Cerebellar nuclear complex (tissue), 1 donor: ENCODE measurements at places on chromosomes 16 and 17.

- no peak for DNase-seq
Observed at GRCh38 chr17:78046923-78047322, 81.6 kb downstream of the TMC6 start.

- DNase-seq = no peak
Observed at GRCh38 chr17:76382351-76382802, 2.0 kb upstream of the SPHK1 start.

DNA sequence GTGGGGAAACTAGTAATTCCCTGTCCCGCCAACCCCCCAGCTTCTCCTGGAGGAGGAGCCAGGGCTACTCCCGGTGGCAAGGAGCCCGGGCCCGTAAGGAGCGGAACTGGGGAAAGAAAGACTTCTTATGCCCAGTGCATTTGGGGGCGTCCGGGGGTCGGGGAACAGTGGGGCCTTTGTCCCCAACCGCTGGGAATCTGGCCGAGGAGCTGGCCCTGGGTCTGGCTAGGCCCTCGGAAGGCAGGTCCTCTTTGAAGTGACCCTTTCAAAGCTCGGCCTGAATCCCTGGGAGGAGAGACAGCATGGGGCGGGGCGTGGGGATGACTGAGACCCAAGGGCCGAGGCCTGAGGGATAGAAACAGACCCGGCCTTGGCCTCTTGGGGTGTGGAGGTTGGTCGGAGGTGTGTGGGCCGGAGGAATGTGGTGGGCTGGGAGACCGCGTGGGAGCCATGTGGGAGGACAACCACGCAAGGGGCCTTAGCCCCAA, 6.0 kb downstream of the ARHGAP23 start:
- DNase-seq = no peak

GRCh38 chr17:17737961-17738894, 57.0 kb downstream of the RAI1 start:
- DNase-seq = no peak

DNA sequence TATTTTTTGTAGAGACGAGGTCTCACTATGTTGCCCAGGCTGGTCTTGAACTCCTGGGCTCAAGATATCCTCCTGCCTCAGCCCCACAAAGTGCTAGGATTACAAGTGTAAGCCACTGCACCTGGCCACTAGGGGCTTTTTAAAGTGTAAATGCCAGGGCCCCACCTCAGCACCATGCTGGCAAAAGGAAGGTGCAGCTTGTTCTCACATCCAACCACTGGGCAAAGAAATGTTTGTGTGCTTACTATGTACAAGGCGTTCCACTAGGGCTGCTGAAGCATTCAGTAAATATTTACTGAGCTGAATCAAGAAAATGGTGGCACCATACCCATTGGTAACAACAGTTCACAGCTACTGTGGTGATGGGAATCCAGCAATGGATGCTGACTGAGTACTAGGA, 22.6 kb downstream of the COG1 start:
- no peak for DNase-seq

DNA sequence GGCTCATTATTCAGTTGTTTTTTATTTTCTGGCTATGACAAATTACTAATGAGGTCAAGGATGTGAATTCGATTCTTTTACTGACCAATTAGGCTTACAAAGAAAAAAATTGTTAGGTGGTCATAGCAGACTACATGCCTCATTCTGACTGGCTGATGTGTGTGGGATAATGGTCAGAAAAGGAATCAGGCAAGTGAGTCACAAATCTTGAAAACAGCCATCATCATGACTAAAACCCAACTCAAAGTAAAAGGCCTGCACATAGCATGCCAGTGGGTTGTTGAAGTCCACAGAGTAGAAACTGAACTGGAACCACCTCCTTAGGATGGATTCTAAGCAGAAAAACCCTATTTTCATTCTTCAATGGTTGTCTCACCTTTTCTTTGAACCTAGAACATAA, 8.6 kb downstream of the RPGRIP1L start:
- no peak for DNase-seq

GRCh38 chr17:28343491-28343932, 8.0 kb downstream of the TNFAIP1 start:
- no peak for DNase-seq

GRCh38 chr16:28958216-28958615, 7.5 kb downstream of the NFATC2IP start:
- no peak for DNase-seq

DNA sequence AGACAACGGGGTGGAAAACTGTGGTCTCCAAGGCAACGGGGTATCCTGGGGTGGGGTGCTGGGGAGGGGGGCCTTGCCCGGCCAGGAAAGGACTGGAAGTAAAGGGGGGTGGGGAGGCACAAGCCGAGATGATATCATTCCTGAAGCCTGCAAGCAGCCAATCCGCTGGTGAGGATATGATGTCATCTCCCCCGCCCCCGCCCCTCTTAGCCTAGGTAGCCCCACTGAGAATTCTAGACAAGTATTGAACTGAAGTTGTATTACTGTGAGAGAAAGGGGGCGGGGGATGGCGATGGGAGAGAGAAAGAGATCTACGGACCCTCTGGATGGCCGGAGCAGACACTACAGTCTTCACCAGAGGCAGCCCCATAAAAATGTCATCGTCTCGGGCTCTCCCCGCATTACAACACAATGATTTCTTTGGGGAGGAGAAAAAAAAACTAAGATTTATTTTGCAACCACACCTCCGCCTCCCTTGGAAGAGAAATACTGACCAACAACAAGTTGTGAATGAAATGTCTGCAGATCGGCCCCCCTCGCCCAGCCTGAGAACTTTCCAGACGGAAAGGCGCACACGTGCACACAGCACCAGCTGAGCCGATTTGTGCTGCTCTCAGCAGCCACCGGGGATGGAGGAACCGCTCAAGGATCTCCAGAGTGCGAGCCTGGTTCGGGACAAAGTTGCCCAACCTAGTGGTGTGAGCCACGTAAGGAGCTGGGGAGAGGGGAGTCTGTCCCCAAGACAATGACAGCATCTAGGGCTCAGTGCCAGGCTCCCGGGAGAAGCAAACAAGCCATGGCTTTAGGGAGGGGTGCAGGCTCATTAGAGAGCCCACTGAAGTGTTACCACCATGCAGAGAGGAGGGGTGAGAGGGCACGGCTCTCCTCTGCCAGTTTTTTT, 222.1 kb downstream of the SOX9 start:
- no peak for DNase-seq

GRCh38 chr16:65372171-65372570, 250.3 kb upstream of the CDH11 start:
- no peak for DNase-seq

GRCh38 chr16:20409398-20410120, at the start of gene ACSM5:
Gene ACSM5 (plus strand): TSS chr16:20409534. CDS start chr16:20411485, 1,951 bp downstream.
- no peak for DNase-seq

DNA sequence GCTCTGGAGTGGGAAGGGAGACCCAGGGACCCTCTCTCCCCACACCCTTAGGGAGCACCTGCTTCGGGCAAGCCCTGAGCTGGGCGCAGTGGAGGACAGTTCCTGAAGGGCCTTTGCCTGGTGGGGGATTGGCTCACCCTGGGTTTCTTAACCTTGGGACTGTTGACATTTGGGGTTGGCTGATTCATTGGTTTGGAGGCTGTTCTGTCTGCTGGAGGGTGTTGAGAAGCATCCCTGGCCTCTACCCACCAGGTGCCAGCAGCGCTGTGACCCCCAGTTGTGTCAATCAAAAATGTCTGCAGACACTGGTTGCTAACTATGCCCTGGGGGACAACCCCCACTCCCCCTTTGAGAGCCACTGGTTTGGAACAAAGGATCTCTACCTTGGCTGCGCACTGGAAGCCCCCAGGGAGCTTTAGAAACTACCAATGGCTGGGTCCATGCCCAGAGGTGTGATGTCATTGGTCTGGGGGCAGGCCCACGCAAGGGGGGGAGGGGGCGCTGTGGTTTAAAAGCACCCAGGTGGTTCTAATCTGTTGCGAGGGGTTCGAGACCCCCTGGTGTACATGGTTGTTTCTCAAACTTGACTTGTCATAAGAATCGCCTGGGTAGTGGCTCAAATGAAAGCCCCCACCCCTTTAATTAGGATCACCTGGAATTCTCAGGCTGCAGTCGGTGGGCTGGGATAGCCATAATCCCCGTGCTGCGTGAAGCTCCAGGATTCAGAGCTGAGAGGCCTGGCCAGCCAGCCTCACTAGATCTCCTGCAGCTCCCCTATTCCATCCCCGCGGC, 151.9 kb upstream of the GSE1 start:
- no peak for DNase-seq

GRCh38 chr17:40548982-40549685, 16.1 kb downstream of the CCR7 start:
- DNase-seq = no peak

DNA sequence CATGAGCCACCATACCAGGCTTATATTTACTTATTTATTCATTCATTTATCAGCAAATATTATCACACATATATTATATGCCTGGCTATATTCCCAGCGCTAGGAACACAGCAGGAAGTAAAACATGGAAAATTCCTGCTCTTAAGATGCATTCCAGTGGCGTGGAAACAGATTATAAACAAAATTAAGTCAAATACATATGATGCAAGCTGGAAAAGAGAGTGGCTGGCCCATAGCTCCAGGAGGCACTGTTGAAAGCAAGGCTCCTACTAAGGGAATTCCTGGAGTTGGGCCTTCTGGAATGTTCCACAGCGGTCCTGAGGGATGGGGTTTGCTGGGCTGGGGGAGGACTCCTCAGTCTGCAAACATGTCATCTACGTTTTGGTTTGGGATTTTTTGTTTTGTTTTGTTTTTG, 18.4 kb downstream of the ADCY9 start:
- no peak for DNase-seq

GRCh38 chr16:30567160-30567990, 4.1 kb downstream of the ZNF688 start:
- DNase-seq = no peak

DNA sequence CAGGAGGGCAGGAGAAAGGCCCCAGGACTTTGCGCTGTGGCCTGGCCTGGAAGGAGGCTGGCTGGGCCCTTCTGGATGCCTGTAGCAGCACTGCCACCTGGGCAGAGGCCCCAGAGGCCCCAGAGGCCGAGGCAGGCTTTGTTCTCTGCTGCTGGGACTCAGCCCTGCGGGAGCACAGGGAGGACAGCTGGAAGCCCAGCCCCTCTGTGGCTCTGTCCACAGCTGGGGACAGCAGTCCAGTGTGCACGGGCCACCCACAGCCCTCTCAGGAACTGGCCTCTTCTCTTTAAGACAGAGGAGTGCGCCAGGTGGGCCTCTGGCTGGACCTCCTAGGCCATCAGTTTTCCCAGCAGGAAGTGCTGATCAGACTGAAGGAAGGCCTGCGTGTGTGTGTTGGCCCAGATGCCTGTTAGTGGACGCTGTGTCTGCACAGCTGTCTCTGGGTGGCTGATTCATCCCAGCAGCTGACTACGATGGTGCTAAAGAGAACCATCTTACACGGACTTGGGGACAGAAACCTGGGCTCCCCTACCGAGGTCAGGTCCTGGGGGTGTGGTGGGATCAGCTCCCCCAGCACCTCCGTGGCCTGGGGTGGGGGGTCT, 26.9 kb upstream of the ZNF750 start:
- no peak for DNase-seq

DNA sequence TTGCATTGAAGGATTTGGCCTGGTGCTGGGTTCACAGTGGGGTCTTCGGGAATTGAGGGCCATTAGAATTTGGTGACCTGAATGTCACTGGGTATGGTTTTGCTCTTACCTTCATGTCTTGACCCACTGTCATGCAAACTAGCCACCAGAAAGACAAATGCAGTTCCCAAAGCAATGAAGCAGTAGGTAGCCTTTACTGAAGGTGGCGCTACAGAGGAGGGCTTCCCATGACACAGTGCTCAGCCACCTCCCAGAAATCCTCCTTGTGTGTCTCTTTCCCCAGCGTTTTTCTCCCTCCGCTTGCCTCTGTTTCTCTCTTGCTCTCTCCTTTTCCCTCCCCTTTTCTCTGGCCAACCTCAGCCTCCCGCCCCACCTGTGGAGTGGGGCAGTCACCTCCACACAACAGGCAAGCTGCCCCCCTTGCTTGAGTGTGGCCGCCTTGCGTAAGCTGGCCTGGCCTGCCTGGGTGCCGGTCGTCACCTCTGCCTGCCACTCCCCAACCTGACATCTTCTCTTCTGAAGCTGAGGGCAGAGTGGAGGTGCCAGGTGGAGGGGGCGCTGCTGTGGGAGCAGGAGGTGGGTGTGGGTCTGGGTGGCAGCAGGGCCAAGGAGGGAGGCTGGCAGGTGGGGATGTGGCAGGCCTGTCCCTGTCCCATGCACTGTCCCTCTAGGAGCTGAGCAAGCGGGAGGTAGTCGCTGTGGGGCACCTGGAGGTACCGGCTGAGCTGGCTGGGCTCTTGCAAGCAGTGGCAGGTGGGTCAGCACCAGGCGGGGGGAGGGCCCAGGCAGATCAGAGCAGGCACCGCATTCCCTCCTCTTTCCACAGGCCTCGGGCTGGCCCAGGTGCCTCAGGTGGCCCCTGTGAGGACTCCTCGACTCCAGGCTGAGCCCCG, 34.7 kb downstream of the MYO15A start:
- no peak for DNase-seq

GRCh38 chr16:25914357-25914962, 222.7 kb downstream of the HS3ST4 start:
- DNase-seq = no peak

GRCh38 chr17:46136820-46137219, 56.4 kb downstream of the KANSL1 start:
- no peak for DNase-seq

DNA sequence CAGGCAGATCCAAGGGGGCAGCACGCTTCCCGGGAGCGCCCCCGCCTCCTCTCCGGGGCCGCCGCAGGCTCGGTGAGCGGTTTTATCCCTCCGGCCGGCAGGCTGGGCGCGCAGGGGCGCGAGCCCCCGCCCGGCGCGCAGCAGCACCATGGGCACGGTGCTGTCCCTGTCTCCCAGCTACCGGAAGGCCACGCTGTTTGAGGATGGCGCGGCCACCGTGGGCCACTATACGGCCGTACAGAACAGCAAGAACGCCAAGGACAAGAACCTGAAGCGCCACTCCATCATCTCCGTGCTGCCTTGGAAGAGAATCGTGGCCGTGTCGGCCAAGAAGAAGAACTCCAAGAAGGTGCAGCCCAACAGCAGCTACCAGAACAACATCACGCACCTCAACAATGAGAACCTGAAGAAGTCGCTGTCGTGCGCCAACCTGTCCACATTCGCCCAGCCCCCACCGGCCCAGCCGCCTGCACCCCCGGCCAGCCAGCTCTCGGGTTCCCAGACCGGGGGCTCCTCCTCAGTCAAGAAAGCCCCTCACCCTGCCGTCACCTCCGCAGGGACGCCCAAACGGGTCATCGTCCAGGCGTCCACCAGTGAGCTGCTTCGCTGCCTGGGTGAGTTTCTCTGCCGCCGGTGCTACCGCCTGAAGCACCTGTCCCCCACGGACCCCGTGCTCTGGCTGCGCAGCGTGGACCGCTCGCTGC, 832 bp downstream of the CDK5R1 start:
- DNase-seq = no peak

GRCh38 chr16:48292452-48292851, 45.1 kb upstream of the ABCC11 start:
- no peak for DNase-seq
